HFFc6 (cell line): ENCODE measurements at places on chromosomes 1 and 21.

DNA sequence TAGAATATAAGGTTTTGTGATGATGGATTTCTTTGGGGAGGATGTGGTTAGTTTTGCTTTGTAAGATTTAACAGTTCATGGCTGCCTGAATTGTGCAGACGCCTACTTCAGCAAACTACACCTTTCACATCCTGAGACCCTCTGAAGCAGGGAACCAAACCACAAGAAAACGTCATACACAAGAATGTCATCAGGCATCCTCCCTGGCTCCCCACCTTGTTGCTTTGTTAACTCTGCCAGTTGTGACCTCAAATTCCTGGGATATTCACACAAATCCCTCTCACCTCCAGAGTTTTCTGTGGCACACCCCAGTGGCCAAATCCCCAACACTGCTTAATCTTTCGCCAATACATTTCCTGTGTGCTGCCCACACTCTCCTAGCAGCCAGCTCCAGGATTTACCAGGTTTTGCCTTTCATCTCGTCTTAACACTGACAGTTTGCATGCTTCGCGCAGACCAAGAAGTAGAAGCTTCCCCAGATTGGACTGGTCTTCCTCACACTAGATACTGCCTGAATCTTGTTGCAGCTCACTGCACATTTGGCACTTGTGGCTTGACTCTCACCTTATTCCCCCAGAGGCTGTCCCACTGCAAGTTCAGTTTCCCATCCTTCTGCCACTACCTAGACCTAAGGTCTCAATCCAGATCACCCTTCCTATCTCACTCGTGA, 51.1 kb upstream of the CTTNBP2NL start:
- no peak for DNase-seq

DNA sequence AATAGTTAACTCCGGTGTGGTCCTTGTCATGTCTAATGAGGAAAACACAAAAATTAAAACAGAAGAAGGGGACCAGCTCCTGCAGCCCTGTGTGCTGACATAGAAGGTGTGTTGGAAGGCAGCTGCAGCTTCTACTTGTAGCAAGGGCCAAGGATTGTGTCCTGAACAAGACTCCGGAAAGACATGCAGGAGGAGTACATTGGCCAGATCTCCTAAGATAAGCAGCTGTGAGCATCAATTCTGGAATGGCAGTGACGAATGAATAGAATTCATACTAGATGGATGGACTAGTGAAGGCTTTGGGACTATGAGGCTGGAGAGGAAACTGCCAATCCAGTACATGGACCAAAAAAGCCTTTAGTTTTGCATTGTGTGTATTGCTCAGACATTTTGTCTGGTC, 19.3 kb downstream of the RPS6KA1 start:
- DNase-seq = no peak

DNA sequence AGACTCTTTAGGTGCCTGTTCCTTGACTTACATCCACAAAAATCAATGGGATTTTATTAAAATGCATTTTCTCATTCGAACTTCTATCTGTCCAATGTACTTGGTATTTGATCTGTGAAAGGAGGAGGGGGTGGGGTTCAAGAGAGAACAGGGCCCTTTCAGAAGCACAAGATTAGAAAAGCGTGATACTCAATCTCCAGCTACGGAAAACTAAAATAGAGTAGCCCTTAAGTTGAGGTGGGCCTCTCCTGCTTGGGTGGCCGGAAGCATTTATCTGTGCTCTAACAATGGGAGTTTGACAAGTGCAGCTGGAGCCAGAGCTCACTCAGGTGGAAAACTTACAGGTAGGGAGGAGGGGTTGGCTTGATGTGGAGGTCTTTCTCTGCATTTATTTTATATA, 462 bp upstream of the RXRG start:
- DNase-seq = no peak

GRCh38 chr1:107550358-107550757, 409.5 kb downstream of the NTNG1 start:
- no peak for DNase-seq

DNA sequence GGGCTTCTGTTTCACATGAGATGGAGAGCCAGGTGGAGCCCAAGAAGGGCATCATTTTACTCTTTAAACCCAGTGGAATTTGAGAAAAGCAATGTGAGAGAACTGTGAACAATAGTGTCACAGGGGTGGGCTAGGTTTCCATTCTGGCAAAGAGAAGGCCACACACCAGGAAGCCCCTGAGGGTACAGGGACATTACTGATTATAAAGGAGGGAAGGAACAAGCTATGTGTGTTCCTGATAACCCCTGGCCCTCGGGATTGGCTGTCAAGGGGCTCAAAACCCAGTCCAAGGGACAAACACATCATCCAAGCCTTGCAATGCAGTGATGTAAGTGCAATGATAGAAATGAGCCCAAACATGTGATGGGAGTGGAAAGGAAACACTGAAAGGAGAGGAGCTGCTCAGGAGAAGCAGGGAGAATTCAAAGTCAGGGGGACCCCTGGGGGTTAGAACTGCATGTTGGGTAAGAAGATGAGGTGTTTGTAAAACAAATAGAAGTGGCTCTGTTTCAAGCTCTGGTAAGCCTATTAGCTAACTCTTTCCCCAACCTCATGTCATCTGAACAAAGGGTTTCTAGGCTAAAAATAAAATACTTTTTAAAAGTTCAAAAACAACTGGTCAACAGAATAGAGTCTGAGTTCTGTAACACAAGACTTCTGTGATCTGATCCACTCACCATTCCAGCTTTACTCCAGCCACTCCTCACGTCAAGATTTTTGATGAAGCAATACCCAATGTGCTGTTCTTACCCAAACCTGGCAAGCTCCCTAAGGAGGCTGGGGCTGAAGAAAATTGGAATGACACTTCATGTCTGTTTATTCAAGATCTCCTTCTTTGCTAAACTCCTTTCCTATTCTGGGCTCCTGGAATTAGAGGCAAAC, 51.1 kb upstream of the IL12RB2 start:
- DNase-seq = no peak

DNA sequence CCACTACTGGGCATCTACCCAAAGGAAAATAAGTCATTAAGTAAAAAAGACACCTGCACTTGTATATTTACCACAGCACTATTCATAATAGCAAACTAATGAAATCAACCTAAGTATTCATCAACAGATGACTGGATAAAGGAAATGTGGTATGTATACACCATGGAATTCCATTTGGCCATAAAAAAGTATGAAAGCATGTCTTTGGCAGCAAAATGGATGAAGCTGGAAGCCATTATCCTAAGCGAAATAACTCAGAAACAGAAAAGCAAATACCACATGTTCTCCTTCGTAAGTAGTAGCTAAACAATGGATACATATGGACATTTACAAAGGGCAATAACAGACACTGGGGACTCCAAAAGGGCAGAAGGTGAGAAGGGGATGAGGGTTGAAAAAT, 485.7 kb upstream of the BRINP3 start:
- DNase-seq = no peak

- DNase-seq = no peak
These were observed 188.3 kb downstream of the NRIP1 start for GRCh38 chr21:14876524-14876840.

DNA sequence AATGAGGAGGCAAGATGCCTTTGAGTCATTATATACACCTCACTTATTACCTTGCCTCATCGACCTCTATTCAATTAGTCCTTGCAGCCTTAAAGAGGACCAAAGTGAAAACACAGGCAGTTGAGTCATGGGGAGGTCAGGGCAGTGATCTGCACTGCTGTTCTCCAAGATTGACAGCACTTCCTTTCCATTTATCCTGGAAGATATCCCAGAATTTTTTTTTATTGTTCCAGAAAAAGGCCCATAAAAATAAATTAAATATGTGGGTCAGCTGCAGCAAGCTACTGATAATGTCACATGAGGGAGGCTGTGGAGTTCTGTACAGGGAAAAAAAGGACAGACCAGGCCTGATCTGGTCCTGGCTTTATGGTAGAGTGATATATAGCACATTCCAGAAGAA, 33.2 kb upstream of the CDC42BPA start:
- DNase-seq = peak; percentile 8

GRCh38 chr1:97383797-97384196, 537.0 kb downstream of the DPYD start:
- DNase-seq = no peak

GRCh38 chr1:232207073-232207866, 422.7 kb downstream of the SIPA1L2 start:
- DNase-seq = no peak

- DNase-seq = no peak
These were observed 124.6 kb upstream of the RUNX3 start for GRCh38 chr1:25054526-25055323.

DNA sequence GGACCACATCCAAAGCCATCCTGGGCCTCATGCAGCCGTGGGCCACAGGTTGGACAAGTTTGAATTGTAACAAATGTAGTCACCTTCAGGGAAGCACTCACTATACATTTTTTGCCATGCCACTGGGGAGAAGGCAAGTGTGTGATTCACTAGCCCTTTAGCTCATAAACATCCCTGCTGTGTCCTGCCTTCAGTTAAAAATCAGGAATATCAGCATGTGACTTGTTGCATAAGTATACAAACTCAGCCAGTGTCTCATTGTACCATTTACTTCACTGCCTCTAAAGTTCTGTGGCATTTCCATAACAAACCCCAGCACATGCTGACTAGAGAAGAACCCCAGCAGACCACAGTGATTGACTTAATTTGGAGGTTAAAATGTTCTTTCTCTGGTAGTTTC, 142.0 kb upstream of the C1orf105 start:
- peak; percentile 80 for DNase-seq

DNA sequence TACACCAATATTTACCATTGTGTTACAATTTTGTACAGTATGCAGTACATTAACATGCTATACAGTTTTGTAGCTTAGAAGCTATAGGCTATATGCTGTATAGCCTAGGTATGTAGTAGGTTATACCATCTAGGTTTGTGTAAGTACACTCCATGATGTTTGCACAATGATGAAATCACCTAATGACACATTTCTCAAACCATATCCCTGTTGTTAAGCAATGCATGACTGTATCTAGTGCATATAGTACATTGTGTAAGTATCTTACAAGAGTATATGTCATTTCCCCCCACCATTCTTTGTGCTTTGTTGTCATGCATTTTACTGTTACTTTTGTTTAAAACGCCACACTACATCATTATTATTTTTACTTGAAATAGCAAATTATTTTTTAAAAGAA, 65.7 kb upstream of the RNF11 start:
- DNase-seq = peak; percentile 6

- DNase-seq = no peak
These were observed 75.9 kb downstream of the HUNK start for GRCh38 chr21:31948676-31949075.

- no peak for DNase-seq
These were observed 23.7 kb upstream of the PEF1 start for GRCh38 chr1:31668303-31668883.

- no peak for DNase-seq
These were observed 8.9 kb downstream of the NUP210L start for GRCh38 chr1:154145986-154146385.
